Stomach (tissue), 19 donors: ENCODE measurements at places on chromosomes 1 and 21. TPM values are rescaled to one million over a fixed set of nuclear protein-coding genes. Genes with fewer than 3 reads are reported as not detected.

Gene HES4
- 14.9 TPM for total RNA-seq

GRCh38 chr1:20233394-20233793, 47.1 kb upstream of the PLA2G2C start:
- no peaks in the 10 kb centered on the region for H3K4me1 ChIP-seq
- no peak overlapping the region for H3K4me3 ChIP-seq
- no peaks in the 10 kb centered on the region for H3K36me3 ChIP-seq
- H3K27ac ChIP-seq = no peak overlapping the region

DNA sequence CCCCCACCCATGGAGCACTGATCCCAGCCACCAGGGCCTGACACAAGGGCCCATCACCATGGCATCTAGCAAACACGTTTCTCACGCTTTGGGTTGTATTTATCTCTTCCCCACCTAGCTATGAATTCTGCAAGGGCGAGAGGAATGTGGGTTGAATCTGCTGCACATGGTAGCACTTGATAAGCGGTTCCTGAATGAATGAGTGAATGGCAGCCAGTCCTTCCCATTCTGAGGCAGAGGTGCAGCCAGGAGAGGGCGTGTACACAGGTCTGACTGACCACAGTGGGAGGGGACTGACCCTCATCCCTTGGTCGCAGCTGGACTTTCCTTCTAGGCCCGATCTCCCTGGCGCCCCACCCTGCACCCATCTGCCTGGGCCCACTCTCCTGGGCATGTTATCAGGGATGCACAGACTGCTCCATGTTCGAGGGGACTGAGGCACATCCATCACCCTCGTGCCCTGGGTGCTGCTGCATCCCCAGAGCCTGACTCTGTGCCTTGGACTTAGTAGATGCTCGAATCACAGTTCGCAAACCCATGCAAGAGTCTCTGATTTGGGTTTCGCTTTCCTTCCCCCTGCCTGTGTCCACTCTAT, 1.0 kb downstream of the RD3 start:
- no peak overlapping the region for H3K27ac ChIP-seq
- no peaks in the 10 kb centered on the region for H3K27me3 ChIP-seq
- no peak for DNase-seq
- H3K4me1 ChIP-seq = no peaks in the 10 kb centered on the region
- no peak overlapping the region for H3K4me3 ChIP-seq

GRCh38 chr21:39891111-39891510, 23.9 kb downstream of the PCP4 start:
- DNase-seq = no peak
- no peak overlapping the region for H3K4me3 ChIP-seq
- no peaks in the 10 kb centered on the region for H3K36me3 ChIP-seq
- no peak overlapping the region for H3K27ac ChIP-seq
- H3K4me1 ChIP-seq = no peaks in the 10 kb centered on the region

Gene EFNA4
- not detected for total RNA-seq

Gene BEST4
- total RNA-seq = not detected

Gene ESRRG
- total RNA-seq = 135 TPM

Gene DIPK1A
- 15.5 TPM for total RNA-seq

DNA sequence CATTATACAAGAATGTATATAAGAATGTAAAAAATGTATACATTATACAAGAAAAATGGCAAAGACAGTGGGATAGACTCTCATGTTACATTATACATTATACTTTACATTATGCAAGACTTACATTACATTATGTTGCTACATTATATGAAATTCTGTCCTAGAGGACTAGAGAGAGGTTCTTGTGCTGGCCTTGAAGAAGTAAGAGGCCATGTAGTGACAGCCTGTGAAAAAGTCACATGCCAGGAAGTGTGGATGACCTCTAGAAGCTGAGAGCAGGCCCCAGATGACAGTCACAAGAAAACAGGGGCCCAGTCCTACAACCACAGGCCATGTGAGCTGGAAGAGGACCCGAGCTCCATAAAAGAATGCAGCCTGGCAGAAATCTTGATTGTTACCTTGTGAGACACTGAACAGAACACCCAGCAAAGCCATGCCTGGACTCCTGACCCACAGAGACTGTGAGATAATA, 30.5 kb upstream of the AHCYL1 start:
- peaks cover 2% of the 10 kb centered on the region for H3K4me1 ChIP-seq
- no peaks in the 10 kb centered on the region for H3K36me3 ChIP-seq
- no peak for DNase-seq
- no peak overlapping the region for H3K4me3 ChIP-seq
- H3K27me3 ChIP-seq = no peaks in the 10 kb centered on the region

Gene VSIG8
- not detected for total RNA-seq

Gene KRTAP21-2
- not detected for total RNA-seq

Gene MYCL
- not detected for total RNA-seq

DNA sequence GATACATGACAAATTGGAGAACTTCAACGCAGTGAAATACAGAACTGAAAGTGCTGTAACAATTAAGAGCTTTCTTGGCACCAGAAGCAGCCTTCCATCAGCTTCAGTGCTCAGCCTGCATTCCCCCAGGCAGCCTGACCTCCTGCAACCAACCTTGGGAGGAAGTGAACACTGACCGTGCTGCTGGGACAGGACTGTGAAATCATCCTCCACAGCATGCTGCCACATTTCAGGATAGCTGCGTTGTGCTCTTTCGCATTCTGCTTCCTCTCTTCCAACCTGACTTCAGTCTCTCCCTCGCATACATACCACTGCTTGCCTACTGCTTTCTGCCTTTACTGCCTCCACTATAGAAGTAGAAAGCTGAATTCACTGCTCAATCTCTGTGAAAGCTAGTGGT, 388.6 kb downstream of the RWDD3 start:
- no peaks in the 10 kb centered on the region for H3K36me3 ChIP-seq
- no peak for DNase-seq
- no peaks in the 10 kb centered on the region for H3K27me3 ChIP-seq
- no peak overlapping the region for H3K27ac ChIP-seq

- H3K4me1 ChIP-seq = no peaks in the 10 kb centered on the region
- no peaks in the 10 kb centered on the region for H3K36me3 ChIP-seq
- no peak for DNase-seq
- H3K27ac ChIP-seq = no peak overlapping the region
- H3K4me3 ChIP-seq = no peak overlapping the region
- H3K27me3 ChIP-seq = no peaks in the 10 kb centered on the region
Observed at GRCh38 chr1:38256072-38256471, 209.5 kb upstream of the POU3F1 start.

- H3K4me1 ChIP-seq = peaks cover 17% of the 10 kb centered on the region
- no peaks in the 10 kb centered on the region for H3K36me3 ChIP-seq
- no peak for DNase-seq
- peaks cover 9% of the 10 kb centered on the region for H3K27me3 ChIP-seq
- H3K27ac ChIP-seq = no peak overlapping the region
Observed at GRCh38 chr1:43072314-43072713, 99.8 kb downstream of the EBNA1BP2 start.
